ENCODE measurements at places on chromosomes 5 and 9. TPM values are rescaled to one million over a fixed set of nuclear protein-coding genes. Genes with fewer than 3 reads are reported as not detected.

The CATSPER3 gene
- 1.8 TPM for polyA plus RNA-seq

The FGF18 gene
- 0.44 TPM for polyA plus RNA-seq

- DNase-seq: no peak
Measured at GRCh38 chr9:131728546-131728910, 11.3 kb downstream of the RAPGEF1 start.

DNA sequence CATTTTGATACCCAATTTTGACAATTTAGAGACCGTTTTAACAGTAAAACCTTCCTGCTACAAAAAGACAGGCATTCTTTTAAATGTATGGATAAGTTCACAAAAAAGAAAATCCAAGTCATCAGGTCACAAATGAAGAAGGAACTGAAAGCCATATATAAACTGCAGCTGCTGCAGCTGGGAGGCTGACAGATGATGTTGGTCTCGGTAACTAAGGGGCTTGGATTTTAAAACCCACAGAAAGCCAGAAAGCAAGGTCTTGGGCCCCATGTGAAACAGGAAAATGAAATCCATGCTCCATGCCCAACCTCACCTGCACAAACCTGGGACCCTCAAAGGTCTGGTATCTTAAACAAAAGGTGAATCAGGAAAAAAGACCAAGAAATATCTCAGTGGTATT, 15.7 kb upstream of the C5orf34 start:
- DNase-seq: no peak

GRCh38 chr5:180052211-180052818, 19.2 kb downstream of the RNF130 start:
- no peak for DNase-seq

All from renal pelvis (tissue), 12 donors.